ENCODE measurements at places on chromosomes 11 and 22. TPM values are rescaled to one million over a fixed set of nuclear protein-coding genes. Genes with fewer than 3 reads are reported as not detected.

Gene PIH1D2
- polyA plus RNA-seq, result 1.2 TPM

DNA sequence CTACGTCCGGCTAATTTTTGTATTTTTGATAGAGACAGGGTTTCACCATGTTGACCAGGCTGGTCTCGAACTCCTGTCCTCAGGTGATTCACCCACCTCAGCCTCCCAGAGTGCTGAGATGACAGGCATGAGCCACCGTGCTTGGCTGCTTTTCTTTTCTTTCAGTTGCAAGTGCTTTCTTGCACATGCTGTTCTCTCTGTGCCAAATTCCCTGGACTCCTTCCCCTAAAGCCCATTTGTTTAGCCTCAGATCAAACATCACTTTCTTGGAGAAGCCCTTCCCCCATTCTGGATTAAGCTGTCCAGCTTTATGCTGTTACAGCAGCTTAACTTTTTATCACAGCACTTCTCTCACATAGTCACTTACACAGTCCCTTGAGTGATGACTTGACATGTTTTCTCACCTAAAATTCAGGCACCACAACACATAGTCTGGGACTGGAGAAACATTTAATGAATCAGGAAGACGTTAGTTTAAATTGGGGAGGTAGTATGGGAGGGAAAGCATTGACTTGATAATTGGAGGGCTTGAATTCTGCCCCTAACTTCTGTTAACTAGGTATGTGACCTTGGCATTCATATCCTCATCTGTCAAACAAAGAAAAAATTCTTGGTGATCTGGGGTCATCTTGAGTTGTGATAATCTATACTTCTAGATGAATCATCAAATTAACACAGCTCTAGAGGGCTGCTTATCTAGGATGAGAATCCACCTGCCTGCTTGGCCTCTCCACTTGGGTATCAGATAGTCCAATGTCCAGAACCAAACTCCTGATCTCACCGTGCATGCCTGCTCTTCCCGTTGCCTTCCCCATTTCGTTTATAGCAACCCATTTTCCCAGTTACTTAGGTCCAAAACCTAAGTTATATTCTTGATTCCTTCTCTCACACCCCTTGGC, 18.4 kb downstream of the ACO2 start:
- H3K4me3 ChIP-seq, result no peak overlapping the region
- H3K27me3 ChIP-seq, result no peaks in the 10 kb centered on the region
- peaks cover 16% of the 10 kb centered on the region for H3K4me1 ChIP-seq

Gene MS4A15
- not detected for polyA plus RNA-seq

GRCh38 chr22:37024339-37025157, 5.0 kb downstream of the MPST start:
- H3K36me3 ChIP-seq, result peaks cover 56% of the 10 kb centered on the region
- DNase-seq, result no peak
- H3K4me3 ChIP-seq, result no peak overlapping the region
- H3K27ac ChIP-seq, result no peak overlapping the region

DNA sequence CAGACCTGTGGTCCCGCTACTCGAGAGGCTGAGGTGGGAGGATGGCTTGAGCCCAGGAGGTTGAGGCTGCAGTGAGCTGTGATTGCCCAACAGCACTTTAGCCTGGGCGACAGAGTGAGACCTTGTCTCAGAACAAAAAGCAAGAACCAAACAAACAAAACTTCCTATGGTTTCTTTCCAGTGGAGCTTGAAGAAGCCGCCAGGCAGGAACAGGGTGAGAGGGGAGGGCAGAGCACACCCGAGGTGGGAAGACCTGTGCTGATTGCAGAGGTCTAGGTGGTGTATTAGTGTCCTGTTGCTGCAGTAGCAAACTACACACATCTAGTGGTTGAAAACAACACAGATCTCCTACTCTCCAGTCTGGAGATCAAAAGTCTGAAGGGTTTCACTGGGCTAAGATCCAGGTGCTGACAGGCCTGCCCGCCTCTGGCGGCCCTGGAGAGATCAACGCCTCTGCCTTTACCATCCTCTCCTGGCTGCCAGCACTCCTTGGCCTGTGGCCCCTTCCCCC, 10.5 kb downstream of the ARHGEF17 start:
- no peaks in the 10 kb centered on the region for H3K27me3 ChIP-seq
- no peak overlapping the region for H3K27ac ChIP-seq
- no peak for DNase-seq
- no peak overlapping the region for H3K4me3 ChIP-seq
- H3K4me1 ChIP-seq, result peaks cover 3% of the 10 kb centered on the region
- no peaks in the 10 kb centered on the region for H3K36me3 ChIP-seq

DNA sequence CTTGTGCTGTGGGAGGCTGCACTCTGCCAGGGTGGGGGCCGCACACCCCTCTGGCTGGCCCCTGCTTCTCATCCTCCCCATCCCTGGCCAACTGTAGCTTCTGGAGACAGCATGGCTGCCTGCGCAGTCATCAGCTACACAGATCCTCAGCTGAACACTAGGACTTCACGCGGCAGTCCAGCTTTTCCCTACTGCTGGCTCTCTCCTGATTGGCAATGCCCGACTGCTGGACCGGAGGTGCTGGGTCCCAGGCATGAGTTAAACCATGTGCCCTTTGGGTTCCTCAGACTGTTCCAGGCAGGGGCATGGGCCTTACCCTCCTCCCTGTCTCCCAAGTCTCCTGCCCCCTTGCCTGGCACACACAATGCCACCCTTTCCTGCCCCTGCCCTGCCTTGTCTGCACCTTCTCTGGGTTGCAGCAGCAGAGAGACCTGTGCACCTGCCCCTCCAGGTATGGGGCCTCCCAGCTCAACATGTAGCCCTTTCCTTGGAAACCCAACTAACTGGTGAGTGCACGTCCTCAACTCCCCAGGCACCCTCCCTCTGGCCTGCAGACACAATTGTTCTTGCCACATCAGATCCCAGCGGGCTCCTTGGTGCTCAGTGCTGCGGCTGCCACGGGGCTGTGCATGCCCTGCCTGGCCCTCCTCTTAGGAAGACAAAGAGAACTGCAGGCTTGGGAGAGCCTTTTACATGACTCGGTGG, 1039.2 kb downstream of the TBC1D22A start:
- 0 out of 3 replicates have a peak, but pooled peaks cover 4% of the 10 kb centered on the region for H3K36me3 ChIP-seq
- H3K4me1 ChIP-seq, result no peaks in the 10 kb centered on the region
- H3K27ac ChIP-seq, result no peak overlapping the region
- DNase-seq, result no peak

DNA sequence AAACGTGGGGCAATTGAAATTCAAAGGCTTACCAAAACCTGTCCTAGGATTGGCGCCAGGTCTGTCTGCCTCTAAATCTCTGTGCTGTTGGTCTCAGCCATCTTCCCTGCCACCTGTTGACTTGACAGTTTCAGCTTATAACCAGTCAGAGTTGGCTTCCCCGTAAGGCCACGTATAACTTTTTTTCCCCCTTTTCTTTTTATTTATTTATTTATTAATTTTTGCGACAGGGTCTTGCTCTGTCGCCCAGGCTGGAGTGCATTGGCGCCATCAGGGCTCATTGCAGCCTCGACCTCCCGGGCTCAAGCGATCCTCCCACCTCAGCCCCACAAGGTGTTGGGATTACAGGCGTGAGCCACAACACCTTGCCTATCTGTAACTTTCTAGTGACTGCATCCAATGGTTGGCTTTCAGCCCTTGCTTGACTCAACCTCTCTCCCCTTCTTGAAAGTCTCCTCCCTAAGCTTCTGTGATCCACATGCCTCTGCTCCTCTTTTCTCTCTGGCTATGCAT, 1.4 kb upstream of the SYVN1 start:
- H3K36me3 ChIP-seq, result peaks cover 25% of the 10 kb centered on the region
- peak overlapping the region; percentile 98 for H3K27ac ChIP-seq
- H3K4me3 ChIP-seq, result peak overlapping the region; percentile 96
- peaks cover 44% of the 10 kb centered on the region for H3K4me1 ChIP-seq
- no peaks in the 10 kb centered on the region for H3K27me3 ChIP-seq

DNA sequence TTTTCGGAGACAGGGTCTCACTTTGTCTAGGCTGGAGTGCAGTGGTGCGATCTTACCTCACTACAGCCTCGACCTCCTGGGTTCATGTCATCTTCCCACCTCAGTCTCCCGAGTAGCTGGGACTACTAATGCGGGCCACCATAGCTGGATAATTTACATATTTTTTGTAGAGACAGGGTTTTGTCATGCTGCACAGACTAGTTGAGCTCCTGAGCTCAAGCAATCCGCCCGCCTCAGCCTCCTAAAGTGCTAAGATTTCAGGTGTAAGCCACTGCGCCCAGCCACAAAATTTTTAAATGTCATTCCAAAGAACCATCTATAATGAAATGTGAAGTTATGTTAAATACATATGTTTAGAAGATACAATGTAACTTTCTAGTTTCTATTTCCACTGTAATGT, 4747.7 kb upstream of the OR11H1 start:
- no peaks in the 10 kb centered on the region for H3K36me3 ChIP-seq
- no peaks in the 10 kb centered on the region for H3K4me1 ChIP-seq
- H3K27me3 ChIP-seq, result no peaks in the 10 kb centered on the region
- H3K27ac ChIP-seq, result no peak overlapping the region

GRCh38 chr11:117435326-117435725, 107.7 kb downstream of the CEP164 start:
- H3K36me3 ChIP-seq, result no peaks in the 10 kb centered on the region
- peaks cover 52% of the 10 kb centered on the region for H3K27me3 ChIP-seq
- H3K4me3 ChIP-seq, result no peak overlapping the region

Gene DSCAML1
- polyA plus RNA-seq, result not detected

Gene FAM111B
- polyA plus RNA-seq, result 0.07 TPM

GRCh38 chr22:45677063-45677462, 5.4 kb downstream of the ATXN10 start:
- H3K4me1 ChIP-seq, result peaks cover 7% of the 10 kb centered on the region
- no peak overlapping the region for H3K27ac ChIP-seq
- H3K27me3 ChIP-seq, result no peaks in the 10 kb centered on the region
- H3K4me3 ChIP-seq, result no peak overlapping the region
- DNase-seq, result no peak
